ENCODE measurements at places on chromosomes 3 and 15.

DNA sequence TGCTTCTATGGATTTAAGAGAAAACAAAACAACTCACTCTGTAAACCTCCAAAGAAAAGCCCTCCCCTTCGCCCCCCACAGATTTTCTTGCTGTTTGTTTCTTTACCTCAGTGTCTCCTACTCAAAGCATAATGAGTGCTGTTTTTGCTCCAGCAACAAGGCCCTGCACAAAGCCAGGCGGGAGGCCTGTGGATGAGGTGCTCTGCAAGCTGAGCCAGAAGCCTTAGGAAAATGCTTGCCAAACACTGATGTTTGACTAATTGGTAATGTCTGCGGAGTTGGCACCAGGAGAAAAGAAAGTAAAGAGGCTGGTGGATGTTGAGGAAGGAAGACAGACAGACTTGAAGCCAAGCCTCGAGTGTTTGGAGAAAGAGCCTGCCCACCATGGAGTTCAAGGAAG is 99.7 kb downstream of the RARB start:
- no peak for DNase-seq

- DNase-seq = no peak
Measured at GRCh38 chr15:47422881-47423665, 294.2 kb upstream of the SEMA6D start.

- no peak for DNase-seq
Measured at GRCh38 chr15:47516972-47517371, 200.3 kb upstream of the SEMA6D start.

GRCh38 chr3:160259589-160259988 is 34.4 kb downstream of the C3orf80 start:
- no peak for DNase-seq

DNA sequence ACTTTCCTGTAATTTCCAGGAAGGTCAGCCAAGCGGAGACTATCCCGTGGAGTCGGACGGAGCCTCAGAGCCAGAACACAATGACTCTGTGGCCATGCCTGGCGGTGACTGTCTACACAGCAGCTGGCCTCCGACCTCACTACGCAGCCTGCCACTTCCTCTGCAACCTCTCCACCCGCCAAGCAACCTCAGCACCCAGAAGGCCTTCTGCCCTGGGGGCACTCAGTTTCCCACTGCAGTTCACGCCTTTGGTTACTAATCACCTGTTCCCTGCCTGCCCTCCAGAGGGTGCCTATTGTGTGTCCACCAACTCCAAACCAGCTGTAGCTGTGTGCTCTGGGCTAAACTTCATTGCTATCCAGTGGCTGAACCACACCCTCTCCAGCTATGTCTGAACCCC is 44.0 kb downstream of the TM2D3 start:
- DNase-seq = no peak

- no peak for DNase-seq
Measured at GRCh38 chr3:186290796-186291195, 71.2 kb downstream of the DGKG start.

DNA sequence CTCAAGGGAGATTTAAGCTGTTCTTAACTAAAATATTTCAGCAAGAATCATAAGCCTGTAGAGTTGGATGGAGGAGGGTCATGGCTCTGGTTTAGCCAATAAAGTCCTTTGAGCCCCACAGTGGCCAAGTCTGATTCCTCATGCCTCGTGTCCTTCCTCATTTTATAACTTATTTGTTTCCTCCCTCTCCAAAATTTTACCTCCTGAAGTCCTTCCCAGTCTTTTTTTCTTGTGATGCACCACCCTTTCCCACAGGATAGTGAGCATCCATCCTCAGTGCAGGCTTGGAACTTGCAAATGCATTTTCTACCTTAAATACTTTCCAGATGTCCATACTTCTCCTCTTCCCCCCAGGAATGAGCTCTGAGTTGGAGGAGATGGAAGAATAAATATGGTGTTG is 162.7 kb upstream of the AGTR1 start:
- no peak for DNase-seq

GRCh38 chr3:102570511-102570910 is 135.7 kb downstream of the ZPLD1 start:
- DNase-seq = no peak

- no peak for DNase-seq
Measured at GRCh38 chr3:100838157-100838556, 128.9 kb downstream of the TFG start.

- no peak for DNase-seq
Measured at GRCh38 chr3:123325766-123326256, 123.1 kb downstream of the ADCY5 start.

DNA sequence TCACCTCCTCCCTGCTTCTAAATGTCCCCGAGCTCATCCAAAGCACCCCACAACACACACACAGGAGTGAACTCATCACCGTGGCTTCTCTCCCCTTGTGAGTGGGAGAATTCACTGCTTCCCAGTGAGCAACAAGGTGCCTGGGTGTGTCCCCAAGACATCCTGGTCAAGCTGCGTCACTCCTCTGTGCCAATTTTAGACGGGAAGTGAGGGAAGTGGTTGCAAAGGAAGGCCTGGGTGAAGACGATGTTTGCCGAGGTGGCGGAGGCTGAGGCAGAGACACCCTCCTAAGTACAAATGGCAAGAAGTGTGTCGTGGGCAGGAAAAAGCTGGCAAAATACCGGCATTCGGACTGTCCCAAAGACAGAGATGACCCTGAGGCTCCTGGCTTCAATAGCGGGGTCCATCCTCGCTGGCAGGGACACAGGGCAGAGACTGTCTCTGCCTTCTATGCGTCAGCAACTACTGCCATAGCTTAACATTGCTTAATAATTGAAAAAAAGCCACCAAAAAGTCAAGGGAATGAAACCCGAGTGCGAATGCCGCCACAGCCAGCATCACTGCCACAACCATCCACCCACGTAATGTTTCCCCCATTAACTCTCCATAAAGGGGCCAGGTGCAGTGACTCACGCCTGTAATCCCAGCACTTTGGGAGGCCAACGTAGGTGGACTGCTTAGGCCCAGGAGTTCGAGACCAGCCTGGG is 72.8 kb downstream of the VGLL4 start:
- DNase-seq = no peak

DNA sequence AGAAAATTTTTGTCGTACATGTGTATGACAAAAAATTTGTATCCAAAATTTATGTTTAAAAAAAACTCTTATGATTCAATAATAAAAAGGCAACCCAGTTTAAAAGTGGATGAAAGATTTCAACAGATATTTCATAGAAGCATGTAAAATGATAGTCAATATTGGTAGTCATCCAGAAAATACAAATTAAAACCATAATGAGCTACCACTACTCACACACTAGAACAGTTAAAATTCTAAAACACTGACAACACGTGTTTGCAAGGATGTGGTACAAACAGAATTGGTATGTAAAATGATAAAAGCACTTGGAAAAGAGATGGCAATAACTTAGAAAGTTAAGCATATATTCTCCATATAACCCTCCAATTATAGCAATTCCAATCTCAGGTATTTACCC is 303.0 kb upstream of the NR2F2 start:
- DNase-seq = no peak

- no peak for DNase-seq
Measured at GRCh38 chr3:197841789-197842188, 50.7 kb downstream of the LRCH3 start.

- DNase-seq = peak; percentile 12
Measured at GRCh38 chr15:65832549-65833364, 36.5 kb upstream of the RAB11A start.

DNA sequence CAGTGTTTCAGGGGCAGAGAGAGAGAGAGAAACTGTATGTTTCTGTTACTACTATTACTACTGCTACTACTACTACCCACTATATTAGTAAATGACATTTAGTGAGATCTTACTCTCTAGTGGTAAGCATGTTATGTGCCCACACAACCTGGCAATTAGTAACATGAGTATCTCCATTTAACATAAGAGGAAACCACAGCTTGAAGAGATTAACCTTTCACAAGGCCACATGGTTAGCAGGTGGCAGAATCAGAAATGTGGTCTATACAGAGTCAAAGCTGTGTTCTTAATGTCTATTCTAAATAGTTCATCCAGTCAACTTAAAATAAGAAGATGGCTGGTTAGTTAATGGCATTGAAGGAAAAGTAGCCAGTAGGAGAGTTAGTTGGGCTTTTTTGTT is 961.6 kb downstream of the MCTP2 start:
- DNase-seq = no peak

GRCh38 chr15:52252781-52253180 is 42.8 kb downstream of the MYO5C start:
- DNase-seq = no peak

DNA sequence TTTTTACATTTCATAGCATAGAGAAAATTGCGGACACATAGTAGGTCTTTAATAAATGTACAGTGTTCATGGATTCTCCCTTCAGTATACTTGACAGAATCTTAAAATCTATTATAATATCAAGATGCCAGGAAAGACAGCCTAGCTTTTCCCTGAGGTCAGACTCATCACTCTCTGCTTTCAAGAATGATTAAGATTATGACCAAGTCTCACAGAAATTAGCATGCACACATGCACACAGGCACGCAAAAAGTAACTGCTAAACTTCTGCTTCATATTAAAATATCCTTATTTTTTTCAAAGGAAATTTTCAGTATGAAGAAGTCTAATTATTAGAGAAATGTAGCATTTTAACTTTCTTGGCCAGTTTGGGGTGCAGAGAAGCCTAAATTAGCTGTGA is 493.8 kb upstream of the NECTIN3 start:
- no peak for DNase-seq

DNA sequence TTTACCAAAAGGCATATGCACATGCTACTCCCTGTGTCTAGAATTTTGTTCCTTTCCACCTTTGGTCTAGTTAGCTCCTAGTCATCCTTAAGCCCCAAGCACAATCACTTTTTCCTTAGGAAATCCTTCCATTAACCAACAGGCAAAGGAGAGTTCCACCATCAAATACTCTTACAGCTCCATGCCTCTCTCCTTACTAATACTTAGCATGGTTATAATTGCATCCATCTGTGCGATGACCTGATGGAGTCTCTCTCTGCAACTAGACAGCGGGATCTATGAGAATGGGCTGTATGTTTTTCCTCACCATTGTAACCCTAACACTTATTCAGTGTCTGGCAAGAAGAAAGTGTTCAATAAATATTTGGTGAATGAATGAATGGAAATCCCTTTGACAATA is 69.3 kb upstream of the SMAD3 start:
- DNase-seq = no peak

DNA sequence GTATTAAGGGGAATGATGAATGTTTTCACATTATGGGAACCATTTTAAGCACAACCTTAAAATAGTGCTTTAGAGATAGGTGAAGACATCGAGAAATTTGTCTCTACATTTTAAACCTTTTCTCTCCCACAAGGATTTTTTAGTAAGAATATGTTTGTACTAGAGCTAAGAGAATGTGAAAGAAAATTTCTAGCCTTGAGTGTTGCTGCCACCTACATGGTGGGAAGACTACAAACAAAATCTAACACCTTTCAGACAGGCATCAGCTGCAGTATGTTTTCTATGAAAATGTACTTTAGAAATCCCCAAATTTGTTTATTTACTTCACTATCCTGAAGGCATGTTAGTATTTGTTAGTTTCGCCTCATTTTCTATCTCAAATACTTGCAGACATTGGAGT is 247.4 kb downstream of the WDR72 start:
- no peak for DNase-seq

GRCh38 chr3:41163421-41163820 is 35.9 kb upstream of the CTNNB1 start:
- no peak for DNase-seq

DNA sequence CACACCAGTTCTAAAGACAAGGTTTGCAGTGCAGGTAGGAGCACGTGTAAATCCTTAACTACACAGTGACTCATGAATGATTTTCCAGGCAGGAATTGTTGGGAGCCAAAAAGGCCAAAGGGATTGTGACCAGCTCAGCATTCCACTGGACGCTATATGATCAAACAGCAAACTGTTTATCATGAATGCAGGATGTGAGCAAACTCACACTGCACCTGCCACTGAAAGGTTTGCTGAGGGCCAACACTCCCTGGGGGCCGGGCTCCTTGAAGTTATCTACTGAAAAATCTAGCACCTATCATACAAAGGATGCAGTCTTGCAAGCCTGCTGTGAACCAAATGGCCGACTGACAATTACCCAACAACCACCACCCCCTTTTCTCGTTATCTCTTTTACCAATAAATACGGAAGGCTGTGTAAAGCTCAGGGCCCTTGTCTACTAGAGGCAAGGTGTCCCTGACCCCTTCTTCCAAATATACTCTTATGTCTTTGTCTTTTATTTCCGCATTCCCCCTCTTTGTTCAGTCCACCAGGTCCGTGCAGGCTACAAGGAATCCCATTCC is 11.5 kb upstream of the DNASE1L3 start:
- DNase-seq = no peak

DNA sequence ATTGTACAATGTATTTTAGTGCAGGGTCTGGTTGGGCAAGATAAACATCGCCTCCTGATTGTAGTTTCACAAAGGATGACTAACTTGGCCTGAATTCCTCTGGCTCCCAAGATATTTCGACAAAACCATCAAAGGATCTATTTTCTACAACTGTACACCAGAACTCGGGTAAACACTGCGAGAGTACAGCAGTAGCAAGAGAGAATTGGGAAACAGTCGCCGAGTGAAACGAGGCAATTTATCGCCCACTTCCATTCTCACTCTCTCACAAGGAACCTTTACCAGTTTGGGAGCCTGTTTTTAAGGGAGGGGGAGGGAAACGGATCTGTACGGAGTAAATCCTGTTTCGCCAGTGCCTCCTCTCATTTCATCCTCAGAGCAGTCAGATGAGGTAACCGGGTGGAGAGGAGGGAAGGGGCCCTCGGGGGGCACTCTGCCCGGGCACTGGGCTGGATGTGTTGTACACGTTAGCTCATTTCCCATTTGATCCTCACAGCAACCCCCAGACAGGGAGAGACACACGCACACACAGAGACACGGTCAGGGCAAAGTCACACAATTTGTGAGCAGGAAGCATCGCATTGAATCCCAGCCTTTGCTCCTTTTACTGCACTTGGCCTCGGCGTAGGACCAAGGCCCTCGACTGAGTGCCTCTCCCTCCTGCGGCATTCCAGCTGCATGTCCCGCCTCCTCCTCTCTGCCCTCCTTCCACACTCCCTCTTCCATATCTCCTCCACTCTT is 120.1 kb downstream of the LIPC start:
- DNase-seq = no peak

DNA sequence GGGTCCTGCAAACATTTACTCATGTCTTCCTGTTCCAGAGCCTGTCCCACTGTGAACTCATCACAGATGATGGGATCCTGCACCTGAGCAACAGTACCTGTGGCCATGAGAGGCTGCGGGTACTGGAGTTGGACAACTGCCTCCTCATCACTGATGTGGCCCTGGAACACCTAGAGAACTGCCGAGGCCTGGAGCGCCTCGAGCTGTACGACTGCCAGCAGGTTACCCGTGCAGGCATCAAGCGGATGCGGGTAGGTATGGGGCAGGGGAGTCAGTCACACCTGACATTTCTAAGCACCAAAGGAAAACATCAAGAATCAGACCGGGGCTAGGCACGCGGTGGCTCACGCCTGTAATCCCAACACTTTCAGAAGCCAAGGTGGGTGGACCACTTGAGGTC is 56.3 kb downstream of the UBP1 start:
- no peak for DNase-seq

DNA sequence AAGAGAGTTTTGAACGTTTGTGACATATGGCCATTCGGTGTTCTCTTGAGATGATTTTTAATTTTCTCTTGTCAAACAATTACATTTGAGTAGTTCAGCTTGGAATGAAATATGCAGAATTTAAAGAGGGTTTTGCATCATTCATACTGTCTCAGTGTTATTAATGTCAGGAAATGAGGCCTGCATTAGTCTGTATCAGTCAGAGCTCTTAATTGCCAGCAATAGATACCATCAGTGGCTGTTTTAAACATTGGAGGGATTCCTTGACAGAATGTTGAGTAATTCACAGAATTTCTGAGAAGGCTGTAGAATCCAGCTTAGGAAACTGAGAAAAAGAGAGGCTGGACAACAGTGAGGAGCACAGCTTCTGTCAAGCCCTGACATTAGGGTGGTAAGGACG is 722.0 kb downstream of the NR2F2 start:
- no peak for DNase-seq

Data from stimulated activated CD8-positive, alpha-beta memory T cell treated with anti-CD3 and anti-CD28 coated beads, Interleukin-7, amount 100 ng/mL, for 24 hours (primary cell).